Left lobe of liver (tissue), 2 donors: ENCODE measurements at places on chromosomes 5 and 9. TPM values are rescaled to one million over a fixed set of nuclear protein-coding genes. Genes with fewer than 3 reads are reported as not detected.

DNA sequence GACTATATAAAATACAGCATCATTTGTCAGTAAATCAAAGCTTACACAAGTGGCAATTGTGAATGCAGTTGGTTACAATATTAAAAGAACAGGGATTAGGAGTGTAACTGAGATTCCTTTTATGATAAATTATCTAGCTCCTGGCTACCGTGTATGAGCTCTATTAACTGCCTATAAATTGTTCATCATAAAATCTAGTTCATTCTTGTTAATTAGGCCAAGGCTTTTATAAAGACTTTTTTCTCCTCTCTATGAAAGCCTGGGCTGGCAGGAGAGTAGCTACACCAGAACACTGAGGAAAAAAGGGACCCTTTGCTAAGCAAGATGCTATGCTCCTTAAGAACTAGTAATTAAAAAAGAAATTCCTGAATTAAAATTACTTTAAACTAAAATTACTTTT lies 132.4 kb upstream of the MEF2C start:
- DNase-seq: no peak

- DNase-seq: no peak
These were observed 91.6 kb downstream of the ZNF462 start for GRCh38 chr9:106954558-106954957.

SLC23A1 gene
- total RNA-seq: 35.5 TPM

GDNF gene
- total RNA-seq: 0.18 TPM

DNA sequence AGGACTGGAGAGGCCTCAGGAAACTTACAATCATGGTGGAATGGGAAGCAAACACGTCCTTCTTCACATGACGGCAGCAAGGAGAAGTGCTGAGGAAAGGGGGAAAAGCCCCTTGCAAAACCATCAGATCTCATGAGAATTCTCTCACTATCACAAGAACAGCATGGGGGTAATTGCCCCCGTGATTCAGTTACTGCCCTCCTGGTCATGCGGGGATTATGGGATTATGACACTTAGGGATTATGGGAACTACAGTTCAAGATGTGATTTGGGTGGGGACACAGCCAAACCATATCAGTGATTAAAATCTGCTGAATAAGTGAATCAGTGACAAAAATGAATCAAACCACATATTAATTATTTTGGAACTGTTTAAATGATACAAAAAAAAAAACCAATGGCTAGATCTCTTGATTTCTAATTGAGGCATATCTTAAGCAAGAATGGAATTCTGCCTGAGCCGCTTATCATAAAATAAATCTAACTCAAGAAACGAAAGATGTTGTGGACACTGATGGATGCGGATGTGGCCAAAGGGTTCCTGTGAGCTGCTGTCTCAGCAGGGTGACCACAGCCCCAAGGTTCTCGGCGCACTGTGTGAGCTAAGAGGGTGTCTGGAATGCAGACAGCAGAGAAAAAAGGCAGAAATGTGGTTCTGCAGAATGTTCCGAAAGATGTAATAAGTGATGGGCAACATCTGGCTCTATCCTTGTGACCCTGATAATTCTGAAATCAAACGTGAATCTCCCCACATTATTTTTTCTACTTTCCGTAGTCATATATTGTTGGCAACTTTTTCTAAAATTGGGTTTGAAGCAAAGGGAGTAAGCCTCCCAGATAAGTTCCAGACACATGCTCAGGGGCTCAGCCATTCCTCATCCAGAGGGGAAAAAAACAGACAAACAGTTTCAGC lies 107.2 kb upstream of the ICE1 start:
- no peak for DNase-seq

PLAC8L1 gene
- total RNA-seq: not detected

UGT3A1 gene
- 20.3 TPM for total RNA-seq
